Epithelial cell of esophagus (primary cell): ENCODE measurements at places on chromosomes 12 and 14.

- no peak for DNase-seq
These were observed 10.2 kb upstream of the CMKLR1 start for GRCh38 chr12:108349278-108349688.

DNA sequence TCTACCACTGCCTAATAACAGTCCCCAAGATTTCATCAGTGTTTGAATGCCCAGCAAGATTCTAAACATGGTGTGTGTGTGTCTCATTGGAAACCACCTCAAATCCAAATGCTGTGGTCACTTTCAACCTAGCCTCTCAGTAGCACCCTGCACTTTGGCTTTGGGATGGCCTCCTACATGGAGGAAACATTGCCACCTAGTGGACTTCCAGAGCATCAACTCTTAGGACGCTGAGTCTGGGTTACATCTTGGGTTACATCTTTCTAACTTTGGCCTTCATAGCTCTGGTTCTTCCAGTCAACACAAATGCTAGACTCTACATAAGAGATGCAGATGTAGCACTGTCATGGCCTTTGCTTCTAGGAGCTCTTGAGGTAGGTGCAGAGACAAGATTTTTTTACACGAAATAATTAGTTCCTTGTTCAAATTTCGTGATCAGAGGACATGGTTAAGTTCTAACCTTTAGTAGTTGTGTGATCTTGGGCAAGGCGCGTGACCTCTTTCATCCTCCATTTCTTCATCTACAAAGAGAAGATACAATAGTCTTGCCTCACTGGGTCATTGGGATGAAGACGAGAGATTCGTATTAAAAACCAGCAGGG lies 113.5 kb upstream of the VASH1 start:
- peak; percentile 69 for DNase-seq

- no peak for DNase-seq
These were observed 4.7 kb downstream of the RBP5 start for GRCh38 chr12:7123806-7124522.

DNA sequence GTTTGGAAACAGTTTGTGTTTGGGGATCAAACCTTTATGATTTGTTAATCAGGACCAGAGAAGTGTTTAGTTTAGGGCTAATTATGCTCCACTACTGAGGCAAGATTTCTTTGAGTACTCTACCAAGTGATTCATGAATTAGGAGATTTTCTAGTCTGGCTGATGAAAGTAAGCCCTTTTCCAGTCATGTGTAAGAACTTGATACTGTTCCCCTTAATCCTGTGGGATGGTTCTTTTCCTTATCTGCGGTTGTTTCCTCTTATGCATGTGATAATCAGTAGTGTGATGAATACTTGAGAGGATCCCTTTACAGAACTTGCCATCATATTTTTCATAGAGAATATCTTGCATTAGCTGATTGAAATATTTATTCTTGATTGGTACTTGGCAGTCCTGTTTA lies 42.1 kb downstream of the DYRK2 start:
- DNase-seq, result no peak

GRCh38 chr14:91144425-91145145 lies 30.7 kb downstream of the DGLUCY start:
- peak; percentile 48 for DNase-seq
